ENCODE measurements at places on chromosomes 5 and 9.
A peak's percentile ranks its signal among the peaks of the same experiment; 100 is the strongest.

- DNase-seq, result no peak
Measured at GRCh38 chr5:124631874-124632550, 114.4 kb downstream of the ZNF608 start.

DNA sequence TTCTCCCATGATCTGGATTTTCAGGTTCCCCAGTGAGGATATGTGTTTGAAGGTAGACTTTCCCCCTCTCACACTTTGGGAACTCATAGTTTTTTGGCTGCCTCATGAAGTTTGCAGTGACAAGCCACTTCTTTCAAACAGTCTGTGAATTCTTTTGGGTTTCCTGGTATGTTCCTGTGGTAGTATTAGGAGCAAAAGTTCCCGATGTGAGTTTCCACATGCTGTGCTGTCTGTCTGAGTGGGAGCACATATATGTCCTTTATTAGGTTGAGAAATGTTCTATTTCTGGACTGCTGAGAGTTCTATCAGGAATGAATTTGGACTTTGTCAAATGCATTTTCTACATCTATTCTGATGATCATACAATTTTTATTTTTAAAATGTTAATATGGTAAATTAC is 273.2 kb upstream of the TARS1 start:
- no peak for DNase-seq

- no peak for DNase-seq
Measured at GRCh38 chr5:163604013-163604412, 98.6 kb downstream of the MAT2B start.

- no peak for DNase-seq
Measured at GRCh38 chr5:132372127-132372526, 2.6 kb downstream of the SLC22A5 start.

DNA sequence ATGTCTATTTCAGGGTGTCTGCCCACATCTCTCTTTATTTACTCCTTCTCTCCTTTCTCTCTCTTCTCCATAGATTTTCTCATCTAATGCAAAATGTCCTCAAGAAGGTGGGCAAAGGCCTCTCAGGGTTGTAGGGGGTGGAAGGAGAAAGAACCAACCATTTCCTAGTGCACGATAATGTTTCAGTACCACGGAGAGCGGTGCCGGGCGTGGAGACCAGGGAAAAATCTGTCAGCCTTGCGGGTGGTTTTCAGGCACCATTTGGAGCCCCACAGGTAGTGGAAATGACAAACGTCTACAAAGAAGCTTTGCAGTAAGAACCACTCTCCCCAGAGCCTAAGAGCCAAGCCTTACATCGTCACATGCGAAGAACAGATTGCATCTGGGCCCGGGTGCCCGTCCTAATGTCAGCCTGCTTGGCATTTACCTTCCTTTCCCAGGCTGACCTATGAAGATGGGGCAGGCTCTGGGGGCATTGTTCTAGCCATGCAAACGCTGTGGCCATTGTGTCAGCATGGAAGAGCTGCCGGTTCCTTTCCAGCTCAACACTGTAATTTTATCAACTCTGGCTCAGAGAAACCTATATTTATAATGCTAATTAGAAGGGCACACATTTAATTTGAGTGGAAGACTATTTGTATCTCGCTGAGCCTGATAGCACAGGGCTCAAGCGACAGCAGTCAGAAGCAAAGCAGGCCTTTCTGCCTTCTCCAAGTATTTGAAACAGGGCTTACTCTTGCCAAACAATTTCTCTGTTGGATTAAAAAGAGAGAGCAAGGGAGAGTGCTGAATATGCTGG is 430.1 kb upstream of the WWC1 start:
- DNase-seq, result no peak

DNA sequence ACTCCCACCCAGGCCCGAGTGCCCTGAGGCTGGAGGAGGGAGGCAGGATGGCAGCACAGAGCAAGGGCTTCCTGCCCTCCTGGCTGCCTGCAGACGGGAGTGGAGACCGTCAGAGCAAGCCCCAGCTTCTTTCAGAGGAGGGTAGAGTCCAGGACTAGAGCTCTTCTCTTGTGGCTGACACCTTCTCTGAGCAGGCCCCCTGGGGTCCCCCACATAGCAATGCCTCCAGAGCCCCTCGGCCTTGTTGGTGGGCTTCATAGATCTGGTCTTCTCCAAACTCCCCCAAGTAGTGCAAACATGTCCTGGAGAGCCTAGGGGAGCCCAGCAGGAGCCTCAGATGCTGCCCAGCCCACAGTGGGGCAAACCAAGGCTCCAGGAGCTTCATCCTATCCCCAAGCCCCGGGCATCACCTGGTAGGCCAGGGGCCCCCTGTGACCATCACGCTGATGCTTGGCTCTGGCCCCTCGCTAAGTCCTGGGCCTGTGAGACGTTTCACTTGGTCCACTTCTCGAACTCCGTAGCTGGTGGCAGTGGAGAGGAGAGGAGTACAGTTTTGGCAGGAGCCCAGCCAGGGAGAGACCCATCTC is 2.0 kb downstream of the MZB1 start:
- DNase-seq, result no peak

DNA sequence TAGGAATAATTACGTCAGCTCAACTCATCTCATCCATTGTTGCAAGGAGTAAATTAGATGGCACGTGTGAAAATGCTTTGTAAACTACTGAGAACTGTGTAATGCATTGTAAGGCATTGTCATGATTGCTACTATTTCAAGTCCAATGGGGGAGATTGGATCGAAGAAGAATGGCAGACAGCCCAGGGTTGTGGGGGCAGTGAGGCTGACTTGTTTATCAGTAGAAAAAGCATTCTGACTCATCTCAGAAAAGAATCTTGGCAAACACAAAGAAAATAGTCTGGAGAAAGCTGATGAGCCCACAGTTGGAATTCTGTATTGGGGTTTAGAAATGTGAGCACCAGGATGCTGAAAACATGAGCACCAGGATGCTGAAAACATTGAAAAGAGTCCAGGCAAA is 28.0 kb upstream of the DAP start:
- DNase-seq, result peak; percentile 68

GRCh38 chr5:114325541-114325940 is 36.3 kb upstream of the KCNN2 start:
- DNase-seq, result no peak

- DNase-seq, result no peak
Measured at GRCh38 chr5:35371951-35372426, 141.7 kb upstream of the PRLR start.

GRCh38 chr9:86598411-86599239 is 244.4 kb upstream of the TUT7 start:
- peak; percentile 69 for DNase-seq

GRCh38 chr9:129458663-129459546 is 162.0 kb downstream of the C9orf50 start:
- DNase-seq, result no peak

- no peak for DNase-seq
Measured at GRCh38 chr5:167304834-167305469, 986.5 kb upstream of the WWC1 start.

DNA sequence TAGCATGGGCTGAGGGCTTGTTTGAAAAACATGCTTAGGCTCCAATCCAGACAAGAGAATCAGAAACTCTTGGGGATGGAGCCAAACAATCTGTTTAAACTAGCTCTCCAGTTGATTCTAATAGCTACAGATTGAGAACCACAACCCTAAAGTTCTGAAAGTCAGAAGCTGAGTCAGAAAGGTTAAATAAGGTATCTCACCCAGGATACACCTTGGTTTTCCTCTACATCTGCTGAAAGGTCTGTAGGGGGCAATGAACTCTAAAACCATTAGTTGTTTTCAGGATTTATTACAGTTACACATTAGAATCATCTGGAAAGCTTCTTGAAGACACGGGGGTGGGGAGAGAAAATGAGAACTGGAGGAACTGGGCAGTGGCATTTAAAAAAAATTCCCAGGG is 5.7 kb downstream of the GFM2 start:
- DNase-seq, result no peak

- DNase-seq, result no peak
Measured at GRCh38 chr9:114416906-114417305, 29.1 kb upstream of the AKNA start.

DNA sequence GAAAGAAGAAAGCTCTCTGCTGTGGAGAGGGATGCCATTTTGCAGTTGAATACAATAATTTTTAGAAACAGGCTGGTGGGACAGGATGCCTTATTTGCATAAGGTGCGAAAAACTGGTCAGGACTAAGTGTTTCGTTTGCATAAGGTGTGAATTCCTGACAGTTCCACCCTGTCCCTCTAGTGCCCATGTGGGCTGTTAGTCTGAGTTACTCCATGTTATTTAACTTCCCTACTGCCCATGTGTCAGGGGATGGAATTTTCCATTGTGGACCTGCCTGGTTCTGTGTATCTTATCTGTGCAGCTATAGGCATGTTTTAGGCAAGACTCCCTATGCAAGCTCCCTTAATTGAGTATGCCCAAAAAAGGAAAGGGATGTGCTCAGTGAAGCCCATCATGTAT is 35.3 kb upstream of the NFIL3 start:
- DNase-seq, result no peak
